ENCODE measurements at places on chromosomes 1 and 21. TPM values are rescaled to one million over a fixed set of nuclear protein-coding genes. Genes with fewer than 3 reads are reported as not detected.

- DNase-seq: no peak
These were observed at the start of gene LCE1F for GRCh38 chr1:152774875-152775274. TSS of gene LCE1F (plus strand) at chr1:152775140. CDS start at chr1:152776372, 1,232 bp downstream.

DNA sequence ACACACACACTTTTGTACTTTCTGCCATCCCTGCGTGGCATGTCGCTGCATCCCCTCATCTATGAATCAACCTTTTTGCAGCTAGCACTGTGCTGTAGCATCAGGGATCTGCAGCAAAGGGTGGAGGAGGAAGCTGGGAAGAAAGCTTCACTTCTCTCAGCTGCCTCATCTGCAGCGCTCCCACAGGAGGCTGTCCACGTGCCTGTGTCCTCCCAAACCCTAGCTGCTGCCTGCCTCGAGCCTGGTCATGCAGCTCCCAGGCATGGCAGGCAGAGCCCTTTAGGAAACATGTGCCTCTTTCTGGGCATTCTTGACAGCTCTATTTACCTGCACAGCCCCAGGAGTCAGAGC, 262.1 kb upstream of the SGIP1 start:
- no peak for DNase-seq

DNA sequence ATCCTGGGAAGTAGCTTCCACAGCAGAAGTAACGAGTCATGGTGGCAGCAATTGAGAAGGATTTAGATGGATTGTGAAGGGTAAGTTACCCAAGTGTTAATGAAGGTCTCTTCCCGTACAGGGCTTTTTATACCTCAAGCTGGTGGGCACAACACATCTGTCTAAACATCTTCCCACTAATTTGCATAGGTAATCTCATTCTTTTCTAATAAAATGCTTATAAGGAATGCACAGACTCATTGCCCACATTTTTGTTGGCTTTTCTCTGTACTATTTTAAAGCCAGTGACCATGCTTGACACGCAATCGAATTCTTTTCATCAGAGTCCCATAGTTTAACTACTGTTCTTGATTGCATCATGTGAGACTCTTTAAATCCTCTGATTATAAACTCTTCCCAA, at the start of gene KRTAP7-1:
Gene KRTAP7-1 (minus strand): TSS at position 101 of the 400 bp plus-strand sequence. CDS start 61 bp downstream, at position 40.
- no peak for DNase-seq

- no peak for DNase-seq
These were observed 2.2 kb upstream of the NBPF1 start for GRCh38 chr1:16615253-16616252.

The RHBDL2 gene
- total RNA-seq: not detected

The MYBPH gene
- total RNA-seq: 2,440 TPM

DNA sequence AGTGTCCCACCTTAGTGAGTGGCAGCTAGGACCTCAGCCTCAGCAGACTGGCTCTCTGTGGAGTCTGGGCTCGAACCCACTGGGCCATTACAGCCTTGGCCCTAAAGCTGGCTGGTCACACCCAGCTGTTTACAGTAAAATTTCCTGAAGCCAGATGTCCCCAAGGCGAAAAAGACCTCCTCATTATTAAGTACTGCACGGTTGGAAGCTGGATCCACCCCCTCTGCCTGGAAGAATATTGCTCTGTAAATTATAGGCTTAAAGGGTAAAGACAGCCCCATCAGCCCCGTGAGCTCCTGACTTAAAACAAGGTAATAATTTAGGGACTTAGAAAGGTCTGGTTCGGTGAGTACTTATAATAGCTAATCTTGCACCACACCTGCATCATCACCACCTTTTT, 30.3 kb upstream of the TMEM51 start:
- DNase-seq: no peak

The GUCA2B gene
- total RNA-seq: not detected

The CRYZ gene
- 46.0 TPM for total RNA-seq

GRCh38 chr1:166470441-166470840, 303.6 kb upstream of the FAM78B start:
- no peak for DNase-seq

GRCh38 chr1:91699339-91699974, 186.5 kb downstream of the TGFBR3 start:
- peak; percentile 59 for DNase-seq

DNA sequence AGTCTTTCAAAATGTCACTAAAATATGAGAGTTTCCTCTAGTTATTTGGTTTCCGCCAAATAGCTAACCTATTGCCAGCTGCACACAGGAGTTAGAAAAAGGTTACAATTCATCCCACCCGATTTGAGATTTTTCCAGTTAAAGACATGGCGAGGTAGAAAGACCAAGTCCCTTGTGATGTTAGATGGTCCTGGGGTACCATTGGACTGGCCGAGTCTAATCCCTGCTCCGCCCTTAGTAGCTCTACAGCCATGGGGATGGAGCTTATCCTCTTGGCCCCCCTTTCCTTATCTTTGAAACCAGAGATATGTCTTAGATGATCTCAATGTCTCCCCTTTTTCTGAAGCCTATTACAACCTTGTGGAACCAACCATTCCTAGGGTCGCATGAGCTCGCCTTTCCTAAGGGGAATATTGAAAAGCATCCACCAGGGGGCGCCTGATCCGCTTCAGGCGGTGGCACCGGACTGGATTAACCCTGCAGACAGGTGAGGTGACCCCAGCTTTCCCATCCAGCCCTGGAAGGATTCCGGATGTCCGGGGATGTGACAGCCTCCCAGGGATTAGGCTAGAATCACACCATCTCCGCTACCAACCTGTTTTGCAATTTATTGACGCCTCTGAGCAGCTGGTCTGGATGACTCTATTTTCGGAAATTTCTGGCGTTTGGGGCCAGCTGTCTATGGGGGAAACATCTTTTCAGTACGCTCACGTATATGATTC, 68.3 kb upstream of the SIM2 start:
- peak; percentile 84 for DNase-seq

DNA sequence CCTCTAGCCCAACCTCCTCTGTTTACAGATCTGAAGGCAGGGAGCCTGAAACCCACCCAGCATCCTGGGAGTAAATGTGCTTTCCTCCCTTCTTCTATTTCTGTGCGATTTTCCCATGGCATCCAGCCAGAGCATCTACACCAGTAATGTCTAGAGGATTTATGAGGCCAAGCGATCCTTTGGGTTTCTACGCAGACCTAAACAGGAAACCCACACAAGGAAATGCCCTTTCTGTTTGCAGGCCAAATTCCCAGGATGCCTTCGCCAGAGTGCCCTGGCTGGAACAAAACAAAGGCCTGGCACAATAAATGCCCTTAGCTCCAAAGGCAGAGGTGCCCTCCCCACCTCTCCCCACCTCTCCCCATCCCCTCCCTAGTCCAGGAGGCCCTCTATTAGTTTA, 110.5 kb upstream of the CDC42BPA start:
- peak; percentile 24 for DNase-seq

The SNAP47 gene
- total RNA-seq: 42.9 TPM

GRCh38 chr21:43345746-43346409, 81.1 kb downstream of the SIK1 start:
- DNase-seq: no peak

All from myocyte (in vitro differentiated cells).